ENCODE measurements at places on chromosomes 16 and 17.

DNA sequence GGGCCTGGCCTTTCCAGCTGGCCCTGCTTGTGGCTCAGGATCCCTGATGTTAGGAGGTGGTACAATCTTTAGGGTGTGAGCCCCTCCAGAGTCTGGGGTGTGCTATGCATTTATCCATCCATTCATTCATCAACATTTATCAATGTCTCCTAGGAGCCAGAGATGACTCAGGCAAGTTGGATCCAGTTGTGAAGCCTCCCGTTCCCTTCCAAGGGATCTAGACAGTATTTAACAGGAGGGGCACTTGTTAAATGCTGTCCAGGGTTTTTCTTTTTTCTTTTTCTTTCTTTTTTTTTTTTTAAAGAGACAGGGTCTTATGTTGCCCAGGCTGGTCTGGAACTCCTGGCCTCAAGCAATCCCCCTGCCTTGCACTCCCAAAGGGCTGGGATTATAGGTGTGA, 42.0 kb upstream of the SMPD3 start:
- no peak for DNase-seq

DNA sequence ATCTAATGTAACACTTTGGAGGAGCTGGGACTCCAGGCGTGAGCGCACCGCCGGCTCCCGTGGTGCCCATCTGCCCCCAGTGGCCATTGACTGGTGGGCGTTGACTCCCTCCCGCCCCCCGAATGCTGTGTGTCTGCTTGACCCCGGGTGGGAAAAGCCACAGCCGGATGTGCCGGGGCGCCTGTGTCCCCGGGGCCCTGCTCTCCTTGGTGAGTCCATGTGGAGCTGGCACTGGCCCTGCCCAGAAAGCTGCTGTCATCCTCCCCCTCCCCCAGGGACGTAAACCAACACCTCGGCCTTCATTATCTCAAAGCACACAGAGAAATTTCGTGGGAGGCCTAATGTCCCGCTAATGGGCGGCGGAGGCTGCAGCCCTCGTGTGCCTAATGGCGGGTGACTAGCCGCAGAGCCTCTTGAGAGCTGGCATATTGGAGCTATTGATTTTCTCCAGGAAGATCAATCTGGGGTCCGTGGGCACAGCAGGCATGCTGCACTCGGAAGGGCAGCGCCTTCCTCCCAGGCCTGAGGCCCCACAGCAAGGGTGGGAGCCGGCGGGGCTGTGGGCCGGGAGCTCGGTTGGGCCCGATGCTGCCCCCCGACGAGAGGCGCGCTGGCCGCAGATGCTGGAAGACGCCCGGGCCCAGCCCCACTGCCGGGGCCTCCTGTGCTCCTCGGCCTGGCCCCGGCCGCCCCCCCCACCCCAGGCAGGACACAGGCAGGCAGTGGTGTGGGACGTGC, 4.0 kb upstream of the PERCC1 start:
- no peak for DNase-seq

GRCh38 chr17:22128723-22129122, 436.4 kb downstream of the KCNJ18 start:
- DNase-seq: no peak

- DNase-seq: no peak
Observed at GRCh38 chr17:20281860-20282259, 185.5 kb downstream of the LGALS9B start.

GRCh38 chr17:67942810-67943209, 53.5 kb downstream of the C17orf58 start:
- DNase-seq: no peak

DNA sequence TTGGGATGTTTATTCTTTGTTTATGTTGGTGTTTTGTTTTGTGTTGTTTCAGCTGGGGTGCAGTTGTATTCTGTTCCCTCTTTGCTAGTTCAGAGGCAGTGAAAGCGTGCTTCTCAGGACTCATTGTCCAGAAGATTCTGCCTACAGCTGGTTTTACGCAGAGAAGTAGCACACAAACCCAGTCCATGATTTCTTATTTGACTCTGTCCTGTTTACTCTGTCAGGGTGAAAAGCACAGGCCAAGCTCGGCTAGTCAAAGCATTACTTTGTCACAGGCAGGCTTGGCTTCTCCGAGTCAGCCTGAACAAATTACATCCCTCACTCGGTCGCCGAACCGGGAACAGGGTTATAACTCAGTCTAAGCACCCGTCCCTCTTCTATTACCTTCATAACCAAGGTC, 435.0 kb downstream of the MAF start:
- DNase-seq: no peak

Measured in LNCaP clone FGC (cell line).